ENCODE measurements at places on chromosomes 6 and 20.

DNA sequence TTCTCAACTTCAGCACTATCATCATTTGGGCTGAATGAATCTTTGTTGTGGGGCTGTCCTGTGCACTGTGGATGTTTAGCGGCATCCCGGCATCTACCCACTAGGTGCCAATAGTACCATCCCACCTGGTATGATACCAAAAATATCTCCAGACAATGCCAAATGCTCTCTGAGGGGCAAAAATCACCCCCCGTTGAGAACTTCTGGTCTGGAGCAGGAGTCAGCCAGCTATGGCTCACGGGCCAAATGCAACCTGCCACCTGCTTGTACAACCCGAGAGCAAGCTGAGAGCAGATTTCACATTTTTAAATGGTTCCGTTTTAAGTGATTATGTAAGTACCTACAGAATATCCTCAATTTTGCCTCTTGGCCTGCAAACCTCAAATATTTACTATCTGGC lies 26.8 kb downstream of the KCNB1 start:
- DNase-seq: no peak

GRCh38 chr6:128400875-128401274 lies 119.5 kb downstream of the PTPRK start:
- DNase-seq: no peak

DNA sequence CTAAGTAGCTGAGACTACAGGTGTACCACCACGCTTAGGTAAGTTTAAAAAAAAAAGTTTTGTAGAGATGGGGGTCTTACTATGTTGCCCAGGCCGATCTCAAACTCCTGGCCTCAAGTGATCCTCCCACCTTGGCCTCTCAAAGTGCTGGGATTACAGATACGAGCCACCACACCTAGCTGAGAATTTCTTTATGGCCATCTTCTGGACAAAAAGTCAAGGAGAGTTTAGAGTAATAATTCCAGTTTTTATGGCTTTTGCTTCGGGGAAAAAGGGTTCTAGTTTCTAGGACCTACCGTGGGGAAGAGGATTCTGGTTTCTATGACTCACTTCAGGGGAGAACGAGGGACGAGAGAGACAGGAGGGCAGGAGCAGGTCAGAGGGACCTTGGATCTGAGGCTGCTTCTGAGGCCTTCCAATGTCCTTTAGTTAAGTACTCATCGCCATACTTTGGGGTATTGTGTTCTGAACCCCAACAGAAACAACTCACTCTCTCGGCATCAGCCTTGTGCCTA lies 69.3 kb upstream of the IER3 start:
- DNase-seq: no peak

GRCh38 chr6:39812496-39812852 lies 20.3 kb downstream of the DAAM2 start:
- no peak for DNase-seq

GRCh38 chr20:54184904-54185626 lies 11.3 kb upstream of the CYP24A1 start:
- no peak for DNase-seq

- DNase-seq: no peak
Observed at GRCh38 chr6:138203315-138203714, 15.0 kb downstream of the PBOV1 start.

- DNase-seq: no peak
Observed at GRCh38 chr6:41446907-41447545, 99.2 kb upstream of the FOXP4 start.

- no peak for DNase-seq
Observed at GRCh38 chr20:853406-853996, 20.0 kb downstream of the FAM110A start.

DNA sequence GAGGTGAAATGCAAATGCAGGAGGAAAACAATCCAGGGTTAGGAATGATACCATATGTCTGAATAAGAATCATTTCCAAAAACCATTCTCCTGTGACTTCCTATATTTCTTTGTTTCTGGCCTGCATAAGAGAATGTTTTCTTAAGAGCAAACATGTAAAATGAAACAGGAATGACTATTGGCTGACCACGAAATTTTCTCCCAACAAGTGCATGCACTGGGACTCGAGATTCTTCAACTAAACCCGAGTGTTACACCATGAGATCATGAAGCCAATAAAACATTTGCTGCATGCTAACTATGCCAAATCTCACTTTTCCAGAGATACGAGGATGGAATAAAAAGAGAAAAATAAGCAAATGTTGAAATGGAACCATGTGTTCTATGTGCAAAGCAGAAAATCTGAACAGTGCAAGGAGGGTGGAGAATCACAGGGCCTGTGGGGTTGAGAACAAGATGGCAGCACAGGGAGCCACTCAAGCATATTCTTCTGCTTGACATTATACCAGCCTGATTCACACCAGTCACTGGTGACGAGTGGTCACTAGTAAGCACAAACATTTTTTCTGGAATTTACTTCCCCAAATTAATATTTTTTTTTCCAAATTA lies 212.2 kb upstream of the FOXA2 start:
- no peak for DNase-seq

DNA sequence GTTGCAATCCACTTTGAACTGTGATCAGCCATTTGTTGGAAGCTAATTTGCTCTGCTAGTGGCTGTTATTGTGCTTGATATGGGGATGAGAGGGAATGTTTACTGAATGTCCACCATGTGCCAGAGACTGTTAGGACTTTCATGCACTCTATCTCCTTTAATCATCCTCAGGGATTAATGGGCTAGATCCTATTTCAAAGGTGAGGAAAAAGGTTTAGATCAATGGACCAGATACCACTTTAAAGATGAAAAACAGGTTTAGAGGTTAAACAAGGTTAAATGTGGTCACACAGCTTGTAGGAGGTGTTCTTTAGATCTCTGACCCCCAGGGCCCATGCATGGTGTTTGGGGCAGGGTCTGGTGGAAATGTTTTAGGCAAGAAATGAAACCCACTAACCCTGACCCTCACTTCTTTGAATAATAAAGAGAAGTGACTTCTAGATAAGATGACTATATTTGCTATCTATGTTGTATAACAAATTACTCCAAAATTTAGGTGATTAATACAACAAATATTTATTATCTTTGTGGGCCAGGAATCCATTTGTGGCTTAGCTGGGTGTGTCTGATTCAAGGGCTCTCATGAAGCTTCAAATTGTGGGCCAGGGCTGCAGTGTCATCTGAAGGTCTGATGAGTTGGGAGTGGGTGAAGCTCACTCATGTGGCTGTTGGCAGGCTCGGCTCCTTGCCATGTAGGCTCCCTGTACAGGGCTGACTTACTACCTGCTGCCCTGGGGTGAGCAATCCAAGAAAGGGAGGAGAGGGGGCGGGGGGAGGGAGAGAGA lies 127.8 kb upstream of the FOXA2 start:
- no peak for DNase-seq

GRCh38 chr6:17482711-17483110 lies 89.3 kb downstream of the CAP2 start:
- no peak for DNase-seq

DNA sequence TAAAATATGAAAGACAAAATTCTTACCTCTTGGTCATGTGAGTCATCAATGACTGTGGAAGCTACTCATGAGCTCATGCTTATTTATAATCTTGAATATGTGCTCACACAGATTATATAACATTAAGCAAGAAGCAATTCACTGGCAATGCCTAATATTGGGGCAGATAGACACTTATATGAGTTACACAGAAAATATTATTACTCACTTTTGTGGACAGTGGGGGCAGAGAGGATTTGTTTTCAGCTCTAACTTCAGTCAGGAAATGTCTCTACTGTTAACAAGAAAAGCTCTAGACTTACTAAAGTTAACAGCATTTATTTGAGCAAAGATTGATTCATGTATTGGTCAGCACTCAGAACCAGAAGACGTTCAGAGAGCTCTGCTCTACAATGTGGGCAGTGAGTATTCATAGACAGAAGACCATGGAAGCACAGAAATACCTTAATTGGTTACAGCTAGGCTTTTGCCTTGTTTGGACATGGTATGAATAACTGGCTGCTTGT lies 85.8 kb upstream of the AHI1 start:
- no peak for DNase-seq

- DNase-seq: no peak
Observed at GRCh38 chr6:138219901-138220300, 1.6 kb upstream of the PBOV1 start.
